Aorta (tissue), 5 donors: ENCODE measurements at places on chromosomes 2 and 18. TPM values are rescaled to one million over a fixed set of nuclear protein-coding genes. Genes with fewer than 3 reads are reported as not detected.

- no peak for DNase-seq
- no peak overlapping the region for H3K27ac ChIP-seq
Measured at GRCh38 chr2:18585526-18585925, 3.8 kb downstream of the NT5C1B start.

Gene RMDN2
- total RNA-seq, result 5.3 TPM

Gene TUBA4B
- total RNA-seq, result not detected

DNA sequence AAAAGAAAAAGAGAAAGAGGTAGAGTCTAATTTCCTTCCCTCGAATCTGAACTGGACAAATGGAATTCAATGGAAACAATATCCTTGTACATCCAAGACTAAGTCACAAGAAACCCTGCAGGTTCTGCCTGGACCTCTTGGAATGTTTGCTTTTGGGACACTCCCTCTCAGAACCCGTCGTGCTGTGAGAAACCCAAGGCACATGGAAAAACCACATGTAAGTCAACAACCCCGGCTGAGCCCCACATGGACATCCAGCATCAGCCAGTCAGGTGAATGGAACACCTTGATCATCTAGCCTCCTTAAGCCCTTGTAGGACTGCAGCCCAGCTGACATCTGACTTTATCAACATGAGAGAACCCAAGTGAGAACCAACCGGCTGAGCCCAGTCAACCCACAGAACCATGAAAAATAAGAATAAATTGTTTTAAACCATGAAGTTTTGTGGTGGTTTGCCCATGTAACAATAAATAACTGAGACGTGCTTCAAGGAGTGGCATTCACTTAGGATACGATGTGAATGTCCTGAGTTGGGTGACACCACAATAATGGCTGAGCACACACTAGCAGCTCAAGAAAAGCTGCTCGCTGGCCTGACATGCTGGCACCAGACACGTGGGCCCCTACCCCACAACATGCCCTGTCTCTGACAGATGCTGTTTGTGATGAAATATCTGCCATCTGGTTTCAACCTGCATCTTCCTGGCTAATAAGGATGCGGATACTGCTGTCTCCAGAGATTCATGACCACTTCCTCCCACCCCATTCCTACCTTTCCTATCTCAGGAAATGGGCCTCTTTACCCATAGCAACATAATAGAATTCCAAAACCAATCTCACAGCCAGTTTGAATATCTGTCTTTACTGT is 28.8 kb downstream of the PKDCC start:
- H3K4me3 ChIP-seq, result no peak overlapping the region
- no peaks in the 10 kb centered on the region for H3K36me3 ChIP-seq
- DNase-seq, result no peak
- H3K27ac ChIP-seq, result no peak overlapping the region

DNA sequence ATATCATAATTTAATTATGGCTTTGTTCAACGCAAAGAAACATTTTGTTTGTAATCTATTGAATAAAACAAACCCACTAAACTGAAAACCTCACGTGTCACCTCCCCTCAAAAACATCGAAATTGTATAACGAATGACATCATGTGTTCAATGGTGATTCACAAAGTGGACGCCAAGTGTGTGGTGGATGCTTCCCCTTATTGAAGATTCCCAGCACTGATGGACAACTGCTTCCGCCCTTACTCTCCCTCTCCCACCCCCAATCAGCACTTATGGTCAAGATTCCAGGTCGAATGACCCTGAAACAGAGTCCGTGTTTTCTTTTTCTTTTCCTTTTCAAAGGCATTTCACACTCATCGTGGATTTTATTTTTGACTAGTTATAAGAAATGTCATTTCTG is 383.0 kb upstream of the SMIM21 start:
- no peak for DNase-seq
- H3K36me3 ChIP-seq, result no peaks in the 10 kb centered on the region
- no peaks in the 10 kb centered on the region for H3K4me1 ChIP-seq
- H3K4me3 ChIP-seq, result no peak overlapping the region

GRCh38 chr2:223054193-223054781 is 2.3 kb downstream of the KCNE4 start:
- peak overlapping the region; percentile 92 for H3K27ac ChIP-seq
- DNase-seq, result peak; percentile 78
- peak overlapping the region; percentile 49 for H3K4me3 ChIP-seq
- no peaks in the 10 kb centered on the region for H3K27me3 ChIP-seq
- H3K4me1 ChIP-seq, result peaks cover 5% of the 10 kb centered on the region

DNA sequence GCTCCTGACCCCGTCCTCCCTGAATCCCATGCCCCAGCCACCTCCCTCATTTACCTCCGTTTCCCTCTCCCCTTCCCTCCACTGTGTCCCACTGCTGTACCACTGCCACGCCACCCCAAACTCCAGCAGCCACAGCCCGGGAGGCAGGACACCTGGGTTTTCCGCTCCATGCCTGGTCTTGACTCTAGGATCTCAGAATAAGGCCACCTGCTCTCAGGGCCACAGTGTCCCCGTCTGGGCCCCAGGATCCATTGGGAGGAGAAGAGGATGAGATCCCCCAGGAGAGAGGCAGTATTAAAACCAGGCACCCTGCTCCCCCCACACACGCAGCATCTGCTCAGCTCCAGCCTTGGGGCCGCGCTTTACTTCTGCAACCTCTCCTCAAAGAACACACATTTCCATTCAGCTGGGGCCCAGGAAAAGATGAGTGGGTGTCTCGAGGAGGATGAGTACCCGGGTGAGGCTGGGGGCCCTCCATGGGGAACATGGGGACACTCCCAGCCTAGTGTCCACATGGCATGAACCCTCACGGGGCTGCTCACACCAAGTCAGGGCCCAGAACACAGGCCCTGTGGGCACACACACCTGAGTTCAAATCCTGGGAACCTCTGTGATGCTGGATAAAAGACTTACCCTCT is 32.8 kb upstream of the TNS1 start:
- H3K27me3 ChIP-seq, result no peaks in the 10 kb centered on the region
- H3K4me3 ChIP-seq, result no peak overlapping the region
- DNase-seq, result peak; percentile 74
- no peak overlapping the region for H3K27ac ChIP-seq

Gene TMEM37
- 5.2 TPM for total RNA-seq

- no peaks in the 10 kb centered on the region for H3K36me3 ChIP-seq
- no peak overlapping the region for H3K27ac ChIP-seq
- H3K4me1 ChIP-seq, result no peaks in the 10 kb centered on the region
- no peak for DNase-seq
- no peaks in the 10 kb centered on the region for H3K27me3 ChIP-seq
- no peak overlapping the region for H3K4me3 ChIP-seq
Measured at GRCh38 chr2:103289105-103289725, 527.4 kb downstream of the TMEM182 start.

DNA sequence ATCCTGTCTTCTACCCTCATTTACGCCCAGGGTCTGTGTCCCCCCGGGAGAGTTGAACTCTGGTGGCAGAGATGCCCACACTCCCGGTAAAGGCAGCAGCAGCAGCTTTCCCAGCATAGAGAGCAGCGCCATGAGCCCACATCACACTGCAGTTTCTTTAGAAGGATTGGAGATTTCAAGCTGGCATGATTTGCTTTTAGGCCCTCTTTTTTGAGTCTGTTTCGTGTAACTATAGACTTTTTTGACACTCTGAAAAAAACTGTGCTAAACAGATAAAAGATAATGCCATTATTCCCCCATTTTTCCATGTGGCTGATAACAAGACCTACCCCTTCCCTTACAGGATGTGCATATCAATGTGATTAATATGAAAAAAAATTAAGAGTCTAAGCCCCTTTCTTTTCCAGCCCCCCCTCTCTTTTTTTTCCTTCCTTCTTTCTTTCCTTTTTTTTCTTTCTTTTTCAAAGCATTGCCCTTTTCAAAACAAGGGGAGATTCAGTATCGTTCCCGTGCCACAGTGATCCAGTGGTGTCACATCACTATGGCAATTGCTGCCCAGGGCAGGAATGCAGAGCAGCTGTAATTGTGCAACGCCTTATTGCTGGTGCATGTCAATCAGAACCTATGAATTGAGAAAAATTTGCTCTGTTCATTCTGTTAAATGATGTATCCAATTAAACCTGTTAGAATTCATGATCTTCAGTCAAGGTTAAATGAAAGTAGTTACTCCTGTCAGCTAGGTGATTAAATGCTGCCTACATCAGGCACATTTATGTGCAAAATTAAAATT is 104.5 kb downstream of the CDCA7 start:
- no peaks in the 10 kb centered on the region for H3K36me3 ChIP-seq
- no peak overlapping the region for H3K4me3 ChIP-seq

DNA sequence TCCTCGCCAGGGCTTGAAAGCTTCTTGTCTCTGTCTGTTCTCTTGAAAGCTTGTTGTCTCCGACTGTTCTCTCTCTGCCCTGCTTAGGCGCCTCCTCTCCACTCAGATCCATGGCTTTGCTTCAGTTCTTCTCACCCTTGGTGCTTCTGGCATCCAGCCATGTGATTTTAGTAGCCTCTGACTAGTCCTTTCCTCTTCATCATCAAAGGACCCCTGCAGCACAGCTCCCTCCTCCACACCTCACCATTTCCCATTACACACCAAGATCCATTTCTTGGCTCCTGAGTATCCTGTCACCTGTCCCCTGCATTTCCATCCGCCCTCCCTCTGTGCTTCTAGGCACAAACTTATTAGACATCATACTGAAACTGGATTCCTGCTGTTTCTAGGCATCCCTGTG is 59.4 kb downstream of the ZNF236 start:
- DNase-seq, result no peak
- no peak overlapping the region for H3K27ac ChIP-seq
- no peaks in the 10 kb centered on the region for H3K4me1 ChIP-seq
- no peaks in the 10 kb centered on the region for H3K27me3 ChIP-seq

Gene HAAO
- total RNA-seq, result 22.0 TPM

DNA sequence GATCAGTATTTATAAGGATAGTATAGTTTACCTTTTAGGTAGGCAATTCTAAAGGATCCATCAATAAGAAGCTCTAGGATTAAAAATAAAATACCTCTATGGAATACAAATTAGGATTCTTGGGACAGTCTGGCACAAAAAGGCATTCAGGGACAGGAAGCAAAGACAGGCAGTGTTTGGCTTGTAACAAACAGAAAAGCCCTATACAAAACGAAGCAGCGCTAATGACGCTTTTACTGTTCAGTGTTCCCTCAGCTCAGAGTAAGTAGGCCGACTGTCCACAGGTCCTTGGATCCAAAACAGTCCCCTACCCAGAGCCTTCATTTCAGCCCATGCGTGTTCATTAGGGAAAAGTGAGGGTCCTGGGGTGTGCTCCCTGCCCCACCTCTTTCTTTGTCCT is 236.3 kb downstream of the AGPS start:
- no peaks in the 10 kb centered on the region for H3K36me3 ChIP-seq
- H3K27ac ChIP-seq, result no peak overlapping the region
- DNase-seq, result no peak
- H3K4me3 ChIP-seq, result no peak overlapping the region
- H3K4me1 ChIP-seq, result no peaks in the 10 kb centered on the region
- no peaks in the 10 kb centered on the region for H3K27me3 ChIP-seq

DNA sequence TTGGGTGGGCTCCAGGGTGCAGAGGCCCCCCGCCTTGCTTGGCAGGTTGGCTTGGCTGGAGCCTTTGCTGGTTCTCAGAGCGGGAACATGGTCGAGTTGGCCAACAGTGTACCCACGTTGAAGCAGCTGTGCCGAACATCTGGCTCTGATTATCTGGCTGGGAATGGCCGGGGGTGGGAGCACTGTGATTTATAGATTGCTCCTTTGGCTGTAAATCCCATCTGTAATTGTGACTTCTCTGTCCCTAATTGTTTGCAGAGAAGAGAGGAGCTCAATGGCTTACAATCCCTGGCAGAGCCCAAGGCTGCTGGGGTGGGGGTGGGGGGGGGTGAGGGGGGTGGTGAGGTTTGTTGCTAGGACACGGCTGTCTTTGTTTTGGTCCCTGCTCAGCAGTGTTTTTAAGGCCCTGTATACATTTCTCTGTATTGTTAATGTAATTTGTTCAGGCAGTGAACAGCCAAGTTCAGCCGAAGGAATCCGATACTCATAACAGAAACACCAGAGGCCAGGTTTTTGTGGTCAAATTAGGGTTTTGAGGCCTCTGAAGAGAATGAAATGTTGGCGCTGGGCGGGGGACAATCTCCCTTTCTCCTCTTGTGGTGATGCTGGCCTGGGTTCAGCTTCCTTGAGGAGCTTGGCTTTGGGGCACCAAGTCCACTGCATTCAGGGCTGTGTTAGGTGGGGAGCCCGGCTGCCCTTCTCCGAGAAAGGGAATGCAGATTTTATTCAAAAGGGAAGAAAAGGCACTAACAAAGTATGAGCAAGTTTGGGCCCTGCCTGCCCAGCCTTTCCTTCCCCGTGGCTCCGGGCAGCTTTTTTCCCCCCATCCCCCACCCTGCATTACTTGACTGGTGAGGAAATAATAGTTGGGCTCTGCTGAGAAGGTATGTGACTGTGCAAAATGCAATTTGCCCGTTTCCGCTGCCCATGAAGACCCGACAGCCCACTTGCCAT is 82.5 kb downstream of the TCF7L1 start:
- H3K4me1 ChIP-seq, result no peaks in the 10 kb centered on the region
- H3K4me3 ChIP-seq, result no peak overlapping the region
- no peaks in the 10 kb centered on the region for H3K27me3 ChIP-seq
- no peaks in the 10 kb centered on the region for H3K36me3 ChIP-seq
- no peak overlapping the region for H3K27ac ChIP-seq
- no peak for DNase-seq

GRCh38 chr2:26187537-26188104 is 14.7 kb downstream of the GAREM2 start:
- H3K27ac ChIP-seq, result no peak overlapping the region
- peaks cover 2% of the 10 kb centered on the region for H3K36me3 ChIP-seq
- H3K4me3 ChIP-seq, result no peak overlapping the region
- no peak for DNase-seq

GRCh38 chr18:62814132-62814759 is 98.9 kb downstream of the PHLPP1 start:
- H3K4me3 ChIP-seq, result no peak overlapping the region
- H3K4me1 ChIP-seq, result no peaks in the 10 kb centered on the region
- no peak overlapping the region for H3K27ac ChIP-seq
- no peaks in the 10 kb centered on the region for H3K27me3 ChIP-seq
- H3K36me3 ChIP-seq, result no peaks in the 10 kb centered on the region

- peaks cover 9% of the 10 kb centered on the region for H3K4me1 ChIP-seq
- no peaks in the 10 kb centered on the region for H3K36me3 ChIP-seq
- no peak overlapping the region for H3K4me3 ChIP-seq
Measured at GRCh38 chr2:70243806-70244584, 4.4 kb downstream of the TIA1 start.

Gene NTSR2
- not detected for total RNA-seq

Gene MALL
- 21.7 TPM for total RNA-seq

Gene EML6
- total RNA-seq, result 2.7 TPM

Gene TSPYL6
- not detected for total RNA-seq

- H3K36me3 ChIP-seq, result no peaks in the 10 kb centered on the region
- no peak overlapping the region for H3K27ac ChIP-seq
- H3K4me3 ChIP-seq, result no peak overlapping the region
Measured at GRCh38 chr2:7146151-7146550, 228.9 kb downstream of the RNF144A start.

- H3K27ac ChIP-seq, result no peak overlapping the region
- no peaks in the 10 kb centered on the region for H3K4me1 ChIP-seq
- no peaks in the 10 kb centered on the region for H3K36me3 ChIP-seq
- DNase-seq, result no peak
- no peak overlapping the region for H3K4me3 ChIP-seq
Measured at GRCh38 chr2:98937906-98938305, 1.9 kb upstream of the CRACDL start.

Gene GAL3ST2
- not detected for total RNA-seq

Gene GRB14
- total RNA-seq, result 5.1 TPM
